Activated CD4-positive, alpha-beta T cell treated with anti-CD3 and anti-CD28 coated beads, Interleukin-2, amount 50 U/mL, for 48 hours (primary cell): ENCODE measurements at places on chromosomes 3 and 15.
A peak's percentile ranks its signal among the peaks of the same experiment; 100 is the strongest.

- DNase-seq = peak; percentile 2
Measured at GRCh38 chr3:143207338-143207961, 87.9 kb downstream of the CHST2 start.

DNA sequence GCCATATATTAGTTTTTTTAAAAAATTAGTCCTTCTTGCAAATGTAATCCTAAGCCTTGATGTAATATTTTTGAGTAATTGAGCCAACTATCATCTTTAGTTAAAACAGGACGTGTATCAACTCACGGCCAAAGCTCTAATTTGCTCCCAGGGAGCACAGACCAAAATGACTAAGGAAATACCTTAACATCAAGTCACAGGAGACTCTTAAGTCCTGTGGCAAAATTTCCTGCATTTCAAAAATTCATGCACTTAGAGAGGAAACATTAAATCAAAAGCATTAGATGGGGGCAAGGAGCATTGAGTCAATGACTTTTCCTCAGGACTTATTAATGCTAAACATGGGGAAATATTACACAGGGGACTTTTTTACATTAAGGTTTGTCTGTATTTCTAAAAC lies 276.0 kb downstream of the MFSD1 start:
- DNase-seq = no peak

DNA sequence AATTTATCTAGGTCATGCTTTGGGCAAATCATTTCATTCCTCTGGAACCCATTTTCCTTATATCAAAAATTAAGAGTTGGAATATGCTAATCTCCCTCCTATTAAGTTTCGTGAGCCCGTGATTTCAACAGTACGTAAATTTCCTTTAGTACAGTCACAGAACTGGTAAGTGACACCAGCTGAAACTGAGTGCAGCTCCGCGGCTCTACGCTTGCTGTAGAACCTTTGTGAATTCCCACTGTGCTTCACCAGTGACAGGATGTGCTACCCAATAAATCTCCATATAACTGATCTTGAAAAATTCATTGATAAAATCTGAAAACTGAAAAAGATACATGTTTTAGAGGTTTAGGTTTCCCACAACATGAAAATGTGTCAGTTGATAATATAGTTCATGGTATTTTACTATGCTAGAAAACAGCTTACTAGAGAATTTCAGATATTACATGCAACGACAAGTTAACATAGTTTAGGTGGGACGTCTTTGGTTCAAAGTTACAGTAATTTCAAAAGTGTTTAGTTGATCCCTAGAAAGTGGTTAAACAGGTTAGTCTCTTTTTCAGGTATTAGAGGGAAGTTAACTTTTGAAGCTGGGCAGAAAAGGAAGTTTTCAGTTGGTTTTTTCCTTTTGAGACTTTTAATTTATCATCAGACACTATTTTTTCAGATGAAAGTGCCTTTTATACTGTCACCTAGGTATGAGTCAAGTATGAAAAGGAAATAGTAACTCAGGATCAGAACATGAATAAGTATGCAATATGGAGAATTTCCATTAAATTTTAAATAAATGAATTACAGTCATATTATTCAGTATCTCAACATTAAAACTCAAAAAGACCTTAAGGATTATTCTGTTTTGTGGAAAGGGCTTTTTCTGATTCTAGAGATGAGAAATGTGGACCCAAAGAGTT lies 57.0 kb downstream of the PPARG start:
- peak; percentile 15 for DNase-seq

DNA sequence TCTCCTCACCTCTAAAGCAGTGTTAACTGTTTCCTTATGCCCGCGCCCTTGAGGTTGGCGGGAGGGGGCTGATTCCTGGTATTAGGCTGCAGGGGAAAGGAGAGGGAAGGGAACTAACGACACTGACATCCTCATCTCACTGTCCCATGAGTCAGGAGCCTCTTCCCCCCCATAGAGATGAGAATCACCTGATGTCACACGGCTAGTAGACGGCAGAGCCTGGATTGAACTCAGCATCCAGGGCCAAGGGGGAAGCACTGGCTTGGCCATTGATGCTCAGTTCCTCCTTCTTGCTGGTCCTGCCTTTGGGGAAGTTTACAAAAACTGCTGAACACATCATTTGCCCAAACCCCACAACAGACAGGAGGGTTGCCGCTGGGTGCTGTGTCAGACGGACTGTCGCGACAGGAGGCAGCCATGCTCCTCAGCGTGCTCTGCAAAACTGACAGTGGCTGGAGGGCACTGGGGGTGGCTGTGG lies 38.5 kb downstream of the IDH2 start:
- DNase-seq = no peak

DNA sequence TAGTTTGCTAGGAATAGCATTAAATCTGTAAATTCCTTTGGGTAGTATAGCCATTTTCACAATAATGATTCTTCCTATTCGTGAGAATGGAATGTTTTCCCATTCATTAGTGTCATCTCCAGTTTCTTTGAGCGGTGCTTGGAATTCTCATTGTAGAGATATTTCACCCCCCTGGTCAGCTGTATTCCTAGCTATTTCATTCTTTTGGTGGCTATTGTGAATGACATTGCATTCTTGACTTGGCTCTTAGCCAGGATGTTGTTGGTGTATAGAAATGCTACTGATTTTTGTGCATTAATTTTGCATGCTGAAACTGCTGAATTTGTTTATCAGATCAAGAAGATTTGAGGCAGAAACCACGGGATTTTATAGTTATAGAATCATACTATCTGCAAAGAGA lies 690.5 kb upstream of the ALCAM start:
- no peak for DNase-seq

GRCh38 chr3:12965999-12966846 lies 107.0 kb downstream of the IQSEC1 start:
- no peak for DNase-seq

DNA sequence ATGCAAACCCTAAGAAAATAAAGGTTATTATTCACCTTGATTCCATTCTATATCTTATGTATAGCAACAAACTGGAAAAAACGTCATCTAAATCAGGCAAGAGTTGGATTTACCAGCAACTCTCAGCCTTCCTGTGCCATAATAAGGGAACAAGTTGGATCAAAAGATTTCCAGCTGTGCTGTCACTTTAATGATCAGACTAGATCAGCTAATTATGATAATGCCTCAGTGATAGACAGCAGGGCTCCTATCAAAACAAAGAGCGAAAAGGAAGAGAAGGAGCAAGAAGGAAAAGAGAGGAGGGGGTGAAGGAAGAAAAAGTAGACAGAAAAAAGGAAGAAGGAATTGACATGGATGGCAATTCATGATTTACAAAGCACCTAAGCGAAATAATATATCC lies 36.7 kb upstream of the BCL6 start:
- DNase-seq = no peak

- DNase-seq = no peak
Measured at GRCh38 chr3:3815206-3815605, 16.0 kb downstream of the LRRN1 start.

- DNase-seq = peak; percentile 3
Measured at GRCh38 chr3:14803101-14803980, 15.4 kb upstream of the FGD5 start.

DNA sequence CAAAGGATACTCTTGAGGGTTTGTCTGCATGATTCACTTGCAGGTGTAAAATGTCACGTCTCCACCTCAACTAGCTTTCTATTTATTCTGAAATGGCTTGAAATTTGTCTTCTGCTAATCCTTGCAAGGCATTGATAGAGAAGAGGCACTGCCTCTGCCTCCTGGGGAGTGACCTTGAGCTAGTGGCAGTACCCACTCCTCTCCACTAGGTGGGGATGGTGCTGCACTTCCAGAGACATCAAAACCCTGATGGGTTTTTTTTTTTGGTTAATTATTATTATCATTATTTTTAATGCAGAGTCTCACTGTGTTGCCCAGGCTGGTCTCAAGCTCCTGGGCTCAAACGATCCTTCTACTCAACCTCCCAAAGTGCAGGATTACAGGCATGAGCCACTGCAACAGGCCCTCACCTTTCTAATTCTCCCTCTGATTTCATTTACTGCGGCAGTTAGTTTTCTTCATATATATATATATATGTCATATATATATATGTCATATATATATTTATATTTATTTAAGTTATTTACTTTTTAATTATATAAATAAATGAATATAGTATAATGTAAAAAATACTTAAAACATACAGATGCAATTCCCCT lies 117.6 kb upstream of the EIF1B start:
- peak; percentile 59 for DNase-seq

GRCh38 chr3:112514527-112515128 lies 15.4 kb upstream of the BTLA start:
- peak; percentile 31 for DNase-seq
